ENCODE measurements at places on chromosomes 12 and 14.

DNA sequence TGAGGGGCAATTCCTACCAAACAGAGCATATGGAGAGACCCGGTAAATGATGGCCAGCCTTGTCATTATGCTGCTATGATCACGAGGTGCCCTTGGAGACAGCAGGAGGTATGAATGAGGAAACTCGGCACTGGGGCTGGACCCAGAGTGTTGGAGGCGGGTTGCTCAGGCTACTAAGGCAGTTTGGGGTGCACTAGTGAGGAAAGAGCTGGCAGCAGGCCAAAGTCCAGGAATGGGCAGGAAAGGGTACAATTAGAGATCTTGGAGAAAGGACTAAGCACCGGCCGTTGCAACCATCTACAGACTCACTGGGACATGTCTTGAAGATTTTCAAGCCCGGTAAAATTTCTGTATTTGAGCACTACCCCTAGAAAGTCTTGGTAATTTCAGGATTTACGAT lies 54.3 kb downstream of the CD9 start:
- no peak for DNase-seq

DNA sequence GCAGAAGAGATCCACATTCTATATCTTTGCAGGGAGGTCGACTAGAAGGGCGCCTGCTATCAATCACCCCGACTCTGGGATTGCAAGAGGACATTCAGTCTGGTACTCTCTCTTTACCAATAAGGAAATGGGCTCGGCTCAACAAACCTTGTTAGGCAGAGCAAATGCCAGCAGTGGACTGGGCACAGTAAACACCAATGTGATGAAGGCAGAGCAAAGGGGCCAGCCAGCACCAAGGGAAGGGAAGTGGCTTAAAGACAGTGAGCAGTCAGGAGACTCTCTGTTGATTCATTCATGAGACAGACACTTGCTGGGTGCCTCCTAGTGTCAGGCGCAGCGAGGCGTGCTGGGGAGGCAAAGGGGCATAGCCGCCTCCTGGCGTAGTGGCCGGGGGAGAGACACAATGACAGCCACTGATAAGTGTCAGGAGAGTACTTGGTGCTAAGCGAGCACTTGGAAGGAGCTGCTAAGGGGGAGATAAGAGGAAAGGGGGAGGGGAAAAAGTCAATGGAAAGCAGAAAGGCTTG lies 34.1 kb downstream of the TMCC3 start:
- no peak for DNase-seq

DNA sequence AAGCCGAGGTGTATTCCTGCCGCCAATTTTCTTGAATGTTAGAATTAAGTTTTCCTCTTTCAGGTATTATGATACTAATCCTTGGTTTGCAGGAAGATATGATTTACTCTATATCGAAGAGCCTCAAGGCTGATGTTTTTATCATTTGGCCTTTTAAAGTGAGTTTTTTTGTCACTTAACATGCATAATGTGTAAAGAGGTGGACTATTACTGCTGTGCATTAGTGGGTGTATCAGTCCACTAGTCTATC lies 11.1 kb upstream of the TMPO start:
- DNase-seq, result no peak

DNA sequence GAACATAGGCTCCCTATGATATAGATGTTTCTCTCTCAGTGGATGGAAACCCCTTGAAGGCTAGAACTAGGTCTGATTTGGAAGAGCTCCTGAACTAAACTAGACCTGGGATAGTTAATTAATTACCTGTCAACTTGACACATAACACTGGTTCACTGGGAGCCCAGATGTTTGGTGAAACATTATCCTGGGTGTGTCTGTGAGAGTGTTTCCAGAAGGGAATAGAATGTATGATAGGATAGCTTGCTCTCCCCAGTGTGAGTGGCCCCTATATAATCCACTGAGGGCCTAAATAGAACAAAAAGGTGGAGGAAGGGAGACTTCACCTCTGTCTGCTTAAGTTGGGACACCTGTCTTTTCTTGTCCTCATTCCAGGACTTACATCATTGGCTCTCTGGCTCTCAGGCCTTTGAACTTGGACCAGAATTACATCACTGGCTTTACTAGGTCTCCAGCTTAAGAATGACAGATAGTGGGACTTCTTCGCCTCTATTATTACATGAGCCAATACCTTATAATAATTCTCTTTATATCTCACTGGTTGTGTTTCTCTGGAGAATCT lies 194.1 kb downstream of the KTN1 start:
- no peak for DNase-seq

DNA sequence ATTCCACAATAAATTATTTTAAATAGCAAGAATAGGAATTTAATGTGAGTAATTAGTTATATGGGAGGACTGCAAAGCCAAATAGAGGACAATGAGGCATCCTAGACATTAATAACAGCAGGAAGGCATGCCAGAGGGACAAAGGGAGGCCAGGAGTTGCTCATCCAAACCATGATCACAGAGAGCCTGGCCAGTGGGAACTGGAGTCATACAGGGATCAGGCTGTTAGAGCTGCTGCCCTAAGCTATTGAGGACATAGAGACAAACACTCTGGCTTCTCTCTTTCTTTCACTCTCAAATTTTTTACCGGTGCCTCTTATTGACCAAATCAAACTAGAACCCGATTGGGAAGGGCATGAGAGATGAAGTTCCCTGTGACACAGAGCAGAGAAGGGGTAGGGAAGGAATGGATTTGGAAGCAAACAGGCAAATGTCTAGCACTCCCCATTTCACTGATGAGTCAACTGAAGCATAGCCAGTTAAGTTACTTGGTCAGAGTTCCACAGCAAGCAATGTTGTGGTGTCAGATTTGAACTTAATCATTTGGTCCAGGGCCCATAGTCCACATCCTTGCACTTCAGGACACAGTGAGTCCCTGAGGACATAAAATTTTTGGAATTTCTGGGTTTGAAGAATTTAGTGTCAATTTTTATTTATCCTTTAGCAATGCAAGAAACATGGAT lies 17.9 kb upstream of the CFAP54 start:
- no peak for DNase-seq

- DNase-seq, result no peak
These were observed 174.9 kb downstream of the BCAT1 start for GRCh38 chr12:24773996-24774395.

DNA sequence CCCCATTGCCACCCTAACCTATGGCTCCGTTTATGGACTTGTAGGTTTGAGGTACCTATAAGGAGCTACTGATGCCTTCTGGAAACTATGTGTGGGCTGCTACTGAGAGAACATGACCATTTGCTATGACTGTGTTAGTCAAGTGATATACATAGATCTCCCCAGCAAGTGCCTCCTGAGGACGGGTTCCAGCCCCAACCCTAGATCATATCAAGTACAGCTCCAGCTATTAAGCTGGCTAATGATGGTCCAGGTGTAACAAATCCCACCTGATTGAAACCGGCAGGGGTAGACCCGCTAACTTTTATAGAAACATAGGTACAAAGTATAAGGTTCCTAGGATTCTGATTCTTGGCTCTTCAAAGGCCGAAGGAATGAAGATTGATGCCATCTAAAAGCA lies 23.7 kb downstream of the NINJ2 start:
- DNase-seq, result no peak

DNA sequence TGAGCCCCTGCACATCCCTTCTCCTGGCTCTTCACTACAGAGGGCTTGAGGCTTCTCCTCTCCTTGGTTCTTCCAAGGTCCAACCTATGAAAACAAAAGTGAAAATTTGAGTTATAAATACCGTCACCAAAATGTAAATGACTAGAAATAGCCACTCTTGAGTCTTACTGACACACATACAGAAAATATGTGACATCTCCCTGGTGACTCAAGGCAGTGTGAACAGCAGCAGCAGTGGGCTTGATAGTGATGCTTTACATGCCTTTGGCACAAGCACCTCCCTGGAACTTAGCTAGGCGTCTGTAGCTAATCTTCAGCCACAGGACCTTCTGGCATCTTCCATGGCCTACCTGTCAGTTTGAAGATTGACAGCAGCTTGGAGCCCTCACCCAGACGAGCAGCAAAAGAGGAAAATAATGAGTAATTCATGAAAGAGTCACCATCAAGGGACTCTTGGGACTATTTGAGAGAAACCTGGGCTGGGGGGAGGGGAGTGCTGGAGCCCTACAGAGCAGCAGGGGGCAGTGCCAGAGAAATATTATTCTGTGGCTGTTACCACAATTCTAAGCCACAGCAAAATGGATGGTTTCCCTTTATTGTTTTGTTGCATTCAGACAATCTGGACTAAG lies 158.0 kb downstream of the KCNK10 start:
- DNase-seq, result no peak

GRCh38 chr12:3178671-3179313 lies 101.6 kb downstream of the TSPAN9 start:
- DNase-seq, result no peak

GRCh38 chr12:58932806-58933681 lies 12.7 kb upstream of the LRIG3 start:
- DNase-seq, result no peak

DNA sequence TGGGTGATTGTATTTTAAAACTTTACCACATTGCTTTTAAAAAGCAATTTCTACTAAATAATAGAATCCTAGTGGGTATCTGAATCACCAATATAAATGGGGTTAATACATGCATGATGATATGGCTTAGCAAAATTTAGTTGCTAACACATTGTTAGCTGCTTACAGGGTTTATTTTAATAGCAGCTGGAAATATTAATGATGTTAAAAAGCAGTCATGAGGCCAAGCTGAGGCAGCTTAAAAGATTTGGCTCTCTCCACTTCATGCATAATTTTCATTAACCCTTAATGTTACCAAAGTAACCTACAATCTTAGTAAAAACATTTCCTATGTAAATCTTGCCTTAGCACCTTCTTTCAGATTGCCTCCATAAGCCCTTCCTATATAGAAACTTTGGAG lies 49.2 kb upstream of the CNOT2 start:
- DNase-seq, result no peak

DNA sequence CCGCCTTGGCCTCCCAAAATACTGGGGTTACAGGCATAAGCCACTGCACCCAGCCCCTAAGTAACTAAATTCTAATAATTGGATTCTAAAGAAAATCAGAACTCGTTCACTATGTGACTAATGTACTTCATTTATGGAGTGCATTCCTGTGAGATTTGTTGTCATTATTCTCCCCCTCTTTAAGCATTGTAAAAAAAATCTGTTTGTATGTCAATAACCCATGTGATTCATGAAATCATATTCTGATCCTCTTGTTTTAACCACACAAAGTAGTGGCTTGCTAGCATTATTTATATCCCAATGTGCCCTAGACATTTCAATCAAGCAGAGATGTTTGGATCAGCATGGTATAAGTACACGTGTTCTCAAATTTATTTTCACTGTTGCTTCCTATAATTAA lies 78.2 kb upstream of the OSBPL8 start:
- no peak for DNase-seq

- no peak for DNase-seq
These were observed 91.9 kb downstream of the DPF3 start for GRCh38 chr14:72801836-72802587.

DNA sequence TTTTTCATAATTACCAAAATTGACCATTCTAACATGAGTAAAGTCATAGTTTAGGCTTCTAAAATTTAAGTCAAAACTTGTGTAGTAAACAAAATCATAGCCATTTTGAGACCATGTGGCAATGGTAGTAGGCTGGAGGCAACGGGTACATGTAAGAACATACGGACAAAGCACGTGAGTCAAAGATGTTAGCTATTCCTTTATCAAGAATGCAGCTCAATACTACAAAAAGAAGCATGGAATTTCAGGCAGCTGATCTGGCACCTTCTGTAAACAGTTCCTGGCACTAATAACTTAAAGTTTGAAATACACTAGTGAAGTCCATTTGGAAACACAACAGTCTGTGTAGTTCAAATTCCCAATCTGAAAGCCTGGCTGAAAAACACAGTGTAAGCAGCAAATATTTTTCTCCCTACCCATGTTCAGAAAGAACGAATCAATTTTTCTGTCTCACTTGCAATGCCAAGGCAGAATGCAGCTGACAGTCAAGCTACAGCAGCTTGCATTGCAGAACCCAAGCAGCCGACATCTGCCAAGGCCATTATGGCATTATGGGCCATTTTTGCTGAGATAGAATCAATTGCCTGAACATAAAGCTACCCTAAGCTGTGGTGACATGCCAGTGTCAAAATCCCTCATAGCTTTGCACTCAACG lies 29.3 kb downstream of the MYF5 start:
- no peak for DNase-seq

GRCh38 chr12:127485528-127485927 lies 781.4 kb upstream of the TMEM132C start:
- no peak for DNase-seq

- DNase-seq, result no peak
These were observed 264.0 kb upstream of the GRIP1 start for GRCh38 chr12:66942741-66943465.

DNA sequence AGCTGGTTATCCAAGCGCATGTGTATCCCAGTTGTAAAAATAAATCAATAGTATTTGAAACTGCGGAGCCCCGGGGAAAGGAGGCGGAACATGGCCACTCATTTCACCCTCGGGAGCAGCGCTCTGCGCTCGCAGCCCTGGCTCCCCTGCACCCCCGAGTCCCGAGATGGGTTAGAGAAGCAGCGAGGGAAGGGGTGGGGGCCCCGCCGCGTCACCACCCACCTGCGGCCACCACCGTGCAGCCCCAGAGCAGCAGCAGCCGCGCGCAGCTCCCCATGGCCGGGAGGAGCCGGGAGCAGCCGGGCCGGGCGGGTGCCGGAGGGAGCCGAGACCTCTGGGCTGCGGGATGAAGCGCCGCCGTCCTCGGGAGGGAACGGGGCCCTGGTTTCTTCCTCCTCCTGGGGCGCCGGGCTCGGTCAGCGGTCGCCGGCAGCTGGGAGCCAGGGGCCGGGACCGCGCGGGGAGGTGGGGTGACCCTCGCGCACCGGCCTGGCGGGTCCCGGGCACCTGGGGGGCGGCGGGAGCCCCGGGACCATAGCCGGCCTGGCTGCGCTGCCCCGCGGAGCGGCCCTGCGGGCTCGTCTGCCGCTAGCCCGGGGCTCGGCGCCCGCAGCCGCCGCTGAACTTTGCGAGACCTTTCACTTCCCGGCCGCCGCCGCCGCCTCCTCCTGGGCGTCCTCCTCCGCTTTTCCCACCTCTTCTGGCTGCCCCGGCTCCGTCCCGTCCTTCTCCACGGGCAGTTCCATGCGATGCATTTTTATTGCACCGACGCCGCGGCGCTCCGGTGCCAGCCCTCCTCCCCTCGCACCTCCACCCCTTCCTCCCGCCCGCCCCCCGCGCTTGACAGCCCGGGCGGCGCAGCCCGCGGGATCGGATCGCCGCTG lies at the start of gene NTN4:
Gene NTN4, minus strand, starts transcription at position 732 of the 884 bp plus-strand sequence. Its CDS starts 455 bp downstream, at position 277.
- DNase-seq, result no peak
